ENCODE measurements at places on chromosomes 5 and 9. TPM values are rescaled to one million over a fixed set of nuclear protein-coding genes. Genes with fewer than 3 reads are reported as not detected.

DNA sequence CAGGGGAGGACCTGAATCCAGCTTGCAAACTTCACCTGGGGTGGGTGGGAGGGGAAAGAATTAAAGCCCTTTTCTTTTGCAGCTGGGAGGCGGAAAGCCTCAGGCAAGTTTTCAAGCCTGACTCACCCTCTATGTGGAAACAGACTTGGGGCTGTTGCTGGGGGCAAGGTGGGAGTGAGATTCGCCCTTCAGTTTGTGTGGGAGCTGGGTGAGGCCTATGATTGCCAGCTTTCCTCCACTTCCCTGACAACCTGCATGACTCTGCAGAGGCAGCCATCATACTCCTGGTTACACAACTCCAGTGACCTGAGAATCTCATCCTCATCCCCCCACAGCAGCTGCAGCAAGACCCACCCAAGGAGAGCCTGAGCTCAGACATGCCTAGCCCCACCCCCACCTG is 43.2 kb upstream of the SREK1 start:
- no peak overlapping the region for H3K4me3 ChIP-seq
- H3K36me3 ChIP-seq = no peaks in the 10 kb centered on the region
- no peak for DNase-seq
- no peaks in the 10 kb centered on the region for H3K4me1 ChIP-seq
- H3K27me3 ChIP-seq = no peaks in the 10 kb centered on the region

DNA sequence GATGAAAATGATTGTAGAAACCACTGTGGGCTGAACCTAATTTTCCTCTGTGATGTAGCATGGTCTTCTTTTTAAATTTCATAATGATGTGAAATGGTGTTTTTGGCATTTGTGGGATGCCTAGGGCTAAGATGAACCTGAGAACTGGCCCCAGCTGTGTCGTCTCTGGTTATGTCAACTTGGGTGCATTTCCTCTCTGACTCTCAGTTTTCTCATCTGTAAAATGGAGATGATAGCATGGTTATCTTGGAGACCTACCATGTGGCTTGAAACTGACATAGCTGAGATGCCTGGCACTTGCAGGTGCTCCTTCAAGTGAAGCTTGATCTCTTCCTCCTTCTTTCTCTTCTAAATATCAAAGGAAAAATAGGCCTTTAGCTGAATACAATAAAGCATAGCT is 77.8 kb downstream of the BOD1 start:
- H3K4me3 ChIP-seq = no peak overlapping the region
- no peaks in the 10 kb centered on the region for H3K36me3 ChIP-seq
- no peaks in the 10 kb centered on the region for H3K27me3 ChIP-seq
- no peak overlapping the region for H3K27ac ChIP-seq
- DNase-seq = no peak

DNA sequence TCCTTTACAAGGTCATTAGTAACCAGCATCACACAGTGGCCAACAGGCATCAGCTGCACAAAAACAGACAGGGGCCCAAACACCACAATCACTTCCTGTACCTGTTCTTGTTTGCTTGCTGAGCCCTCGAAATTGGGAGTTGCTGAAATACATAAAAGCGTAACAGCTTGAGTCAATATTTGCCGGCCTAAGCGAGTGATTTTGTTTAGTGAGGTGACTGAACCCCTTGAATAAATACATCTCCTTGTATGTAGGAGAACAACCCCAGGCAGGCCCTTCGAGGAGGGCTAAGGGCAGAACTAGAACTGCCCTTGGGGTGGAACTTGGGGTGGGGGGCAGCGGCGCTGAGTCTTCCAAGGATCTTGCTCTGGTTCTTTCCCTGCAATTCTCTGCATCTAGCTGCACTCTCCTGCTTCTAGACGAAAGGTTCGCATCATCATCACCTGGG is 502.5 kb downstream of the RASEF start:
- no peaks in the 10 kb centered on the region for H3K27me3 ChIP-seq
- no peak overlapping the region for H3K4me3 ChIP-seq
- H3K4me1 ChIP-seq = no peaks in the 10 kb centered on the region
- no peak overlapping the region for H3K27ac ChIP-seq
- no peak for DNase-seq

GRCh38 chr5:121053055-121053985 is 589.2 kb downstream of the PRR16 start:
- no peaks in the 10 kb centered on the region for H3K4me1 ChIP-seq
- H3K4me3 ChIP-seq = no peak overlapping the region
- no peaks in the 10 kb centered on the region for H3K27me3 ChIP-seq
- no peaks in the 10 kb centered on the region for H3K36me3 ChIP-seq

DNA sequence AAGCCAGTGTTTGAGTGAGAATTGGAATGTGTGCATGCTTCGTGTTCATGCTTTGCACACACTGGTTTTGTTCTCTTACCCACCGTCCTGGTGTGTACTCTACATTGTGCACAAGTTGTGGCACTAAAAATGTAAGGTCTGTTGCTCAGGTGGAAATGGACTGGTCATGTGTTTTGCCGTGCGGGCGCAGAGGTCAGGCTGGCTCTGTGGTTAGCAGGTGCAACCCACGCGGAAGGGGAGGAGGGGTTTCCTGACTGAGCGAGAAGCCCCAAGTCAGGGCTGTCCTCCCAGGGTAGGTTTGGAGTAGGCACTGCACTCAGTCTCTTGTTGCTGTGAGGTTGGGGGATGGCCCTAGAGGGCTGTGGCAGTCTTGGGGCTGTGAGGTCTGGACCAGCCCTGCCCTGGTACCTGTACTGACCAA is 86.6 kb downstream of the EHMT1 start:
- peaks cover 5% of the 10 kb centered on the region for H3K36me3 ChIP-seq
- no peak overlapping the region for H3K4me3 ChIP-seq
- no peaks in the 10 kb centered on the region for H3K27me3 ChIP-seq

DNA sequence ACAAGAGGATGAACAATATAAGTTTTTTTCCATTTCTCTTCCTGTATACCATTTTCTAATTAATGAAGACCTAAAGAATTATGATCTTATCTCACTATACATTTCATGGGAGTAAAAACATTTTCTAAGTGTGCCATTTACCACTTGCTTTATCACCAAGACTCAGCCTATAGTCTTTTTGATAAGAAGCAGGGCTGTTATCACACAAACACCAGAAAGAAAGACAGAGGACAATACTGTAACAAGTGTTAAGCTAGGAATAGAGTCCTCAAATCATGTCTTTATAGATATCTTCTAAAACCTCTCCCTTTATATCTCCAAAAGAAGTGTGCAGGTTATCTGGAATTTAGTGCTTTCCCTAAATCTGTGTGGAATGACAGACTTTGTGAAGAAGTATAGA is 119.7 kb downstream of the FAM174A start:
- no peaks in the 10 kb centered on the region for H3K36me3 ChIP-seq
- no peak overlapping the region for H3K4me3 ChIP-seq
- H3K4me1 ChIP-seq = no peaks in the 10 kb centered on the region
- no peak overlapping the region for H3K27ac ChIP-seq
- DNase-seq = no peak

DNA sequence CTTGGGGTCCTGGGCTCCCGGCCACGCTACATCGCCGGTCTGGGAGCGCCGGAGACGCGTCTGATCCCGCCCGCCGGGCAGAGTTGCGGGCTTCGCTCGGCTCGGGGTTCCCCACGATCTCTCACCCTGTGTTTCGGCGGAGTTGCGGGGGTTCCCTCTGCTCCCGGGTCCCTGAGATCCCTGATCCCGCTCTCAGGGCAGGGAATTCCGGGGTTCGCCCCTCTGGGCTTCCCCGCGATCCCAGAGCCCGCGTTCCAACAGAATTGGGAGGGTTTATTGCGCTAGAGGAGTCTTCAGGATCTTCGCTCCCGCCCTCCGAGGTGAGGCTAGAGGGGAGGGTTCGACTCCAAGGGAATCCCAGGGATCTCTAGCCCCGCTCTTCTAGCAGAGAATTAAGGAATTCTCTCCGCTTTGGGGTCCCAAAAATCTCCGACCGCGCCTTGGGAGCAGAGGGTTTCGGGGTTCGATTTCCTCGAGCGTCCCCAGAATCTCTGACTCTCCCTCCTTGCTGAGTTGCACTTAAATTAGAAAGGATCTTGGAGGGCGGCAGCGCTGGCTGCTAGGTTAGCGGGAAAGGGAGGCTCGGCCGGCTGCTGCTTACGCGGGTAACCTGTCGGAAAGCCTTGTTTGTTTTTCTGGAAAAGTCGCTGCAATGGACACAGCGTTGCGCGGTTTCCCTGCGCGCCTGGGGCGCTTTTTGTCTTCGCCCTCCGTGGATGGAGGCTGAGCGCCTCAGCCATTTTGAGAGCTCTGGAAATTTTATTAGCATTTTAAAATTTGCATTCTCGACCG is 1.3 kb downstream of the DMRT1 start:
- peak overlapping the region; percentile 26 for H3K4me3 ChIP-seq
- no peaks in the 10 kb centered on the region for H3K36me3 ChIP-seq
- peaks cover 3% of the 10 kb centered on the region for H3K4me1 ChIP-seq
- DNase-seq = no peak
- H3K27me3 ChIP-seq = peaks cover 51% of the 10 kb centered on the region
- H3K27ac ChIP-seq = no peak overlapping the region

DNA sequence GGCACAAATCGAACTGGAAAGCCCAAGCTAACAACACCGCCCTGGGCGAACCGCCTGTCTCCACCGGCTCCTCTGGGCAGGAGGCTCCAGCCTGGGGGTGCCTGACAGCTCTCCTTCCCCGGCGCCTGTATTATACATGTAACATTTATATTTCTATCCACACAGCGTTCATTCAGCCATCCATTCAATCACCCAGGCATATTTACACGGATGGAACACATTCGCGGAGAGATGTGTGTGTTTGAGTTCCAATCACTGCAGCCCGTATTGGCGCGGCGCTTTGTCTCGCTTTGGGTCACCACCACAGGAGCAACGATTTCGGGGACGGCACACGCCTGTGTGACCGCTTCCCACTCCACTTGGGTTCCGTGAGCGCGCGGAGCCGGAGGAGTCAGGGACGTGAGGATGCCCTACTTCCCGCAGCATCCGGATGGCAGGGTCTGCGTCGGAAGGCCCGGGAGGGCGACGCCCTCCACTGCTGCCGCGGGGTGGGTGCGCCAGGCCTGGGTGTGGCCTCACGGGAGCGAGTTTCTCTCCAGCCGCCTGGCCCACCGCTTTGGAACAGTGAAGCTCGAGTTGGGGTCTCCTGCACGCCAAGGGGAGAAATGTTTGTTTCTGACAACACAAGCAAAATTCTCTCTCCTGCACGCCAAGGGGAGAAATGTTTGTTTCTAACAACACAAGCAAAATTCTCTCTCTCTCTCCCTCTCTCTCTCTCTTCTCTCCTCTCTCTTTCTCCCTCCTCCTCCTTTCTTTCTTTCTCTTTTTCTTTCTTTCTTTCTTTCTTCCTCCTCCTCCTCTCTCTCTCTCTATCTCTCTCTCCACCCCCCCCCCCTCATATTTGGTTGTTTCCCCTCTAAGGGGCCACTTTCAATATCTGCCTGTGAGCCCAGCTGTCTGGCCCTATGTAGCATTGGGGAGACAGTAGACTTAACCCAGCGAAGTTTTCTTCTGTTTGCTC is 1.1 kb upstream of the SV2C start:
- H3K4me3 ChIP-seq = peak overlapping the region; percentile 53
- no peaks in the 10 kb centered on the region for H3K36me3 ChIP-seq
- DNase-seq = peak; percentile 58
- H3K27ac ChIP-seq = no peak overlapping the region

- no peaks in the 10 kb centered on the region for H3K36me3 ChIP-seq
- H3K27ac ChIP-seq = no peak overlapping the region
- no peaks in the 10 kb centered on the region for H3K27me3 ChIP-seq
- DNase-seq = no peak
Measured at GRCh38 chr9:127086771-127087170, 35.7 kb downstream of the ANGPTL2 start.

DNA sequence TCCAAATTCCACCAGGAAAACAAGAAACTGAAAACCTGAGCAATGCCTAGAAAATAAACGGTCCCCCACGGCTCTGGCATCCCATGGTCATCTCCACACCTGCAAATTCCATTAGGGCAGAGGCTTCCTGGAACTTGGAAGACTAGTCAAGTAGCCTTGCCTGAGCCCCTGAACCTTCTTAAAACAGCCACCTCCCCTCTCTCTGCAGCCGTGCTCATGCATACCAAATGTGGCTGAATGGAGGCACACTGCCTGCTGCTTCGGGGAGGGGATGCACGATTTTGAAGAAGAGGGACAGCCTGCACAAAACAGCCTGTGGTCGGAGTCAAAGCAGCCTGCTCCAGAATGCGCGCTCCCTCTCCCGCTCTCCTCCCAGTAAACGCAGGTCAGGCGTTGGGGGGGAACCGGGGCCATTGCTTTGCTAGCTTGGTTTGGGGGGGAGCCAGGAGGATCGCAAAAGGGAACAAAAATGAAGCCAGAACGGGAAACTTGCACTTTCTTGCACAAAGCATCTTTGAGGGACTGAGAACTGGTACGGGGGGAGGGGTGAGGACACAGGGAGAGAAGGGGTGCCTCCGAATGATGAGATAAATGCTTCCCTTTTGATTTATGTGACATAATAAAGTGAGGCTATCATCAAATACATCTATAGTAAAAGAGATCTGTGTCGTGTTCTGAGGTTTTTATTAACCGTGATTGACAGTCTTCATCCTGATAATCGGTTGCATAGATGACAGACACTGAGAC is at the start of gene TRPM3:
Gene TRPM3, minus strand, starts transcription at position 347 of the 747 bp plus-strand sequence. Its CDS starts 267 bp downstream, at position 80.
- H3K36me3 ChIP-seq = no peaks in the 10 kb centered on the region
- no peaks in the 10 kb centered on the region for H3K4me1 ChIP-seq
- peak within 1 kb of the TSS; percentile 64 for H3K4me3 ChIP-seq
- peak within 1 kb of the TSS; percentile 90 for H3K27ac ChIP-seq

- no peak overlapping the region for H3K4me3 ChIP-seq
- peaks cover 2% of the 10 kb centered on the region for H3K4me1 ChIP-seq
- no peak for DNase-seq
- no peaks in the 10 kb centered on the region for H3K27me3 ChIP-seq
- no peaks in the 10 kb centered on the region for H3K36me3 ChIP-seq
Measured at GRCh38 chr5:75010838-75011237, 41.5 kb downstream of the GCNT4 start.

GRCh38 chr9:129613520-129614175 is 7.3 kb downstream of the C9orf50 start:
- DNase-seq = no peak
- peaks cover 7% of the 10 kb centered on the region for H3K27me3 ChIP-seq
- no peak overlapping the region for H3K4me3 ChIP-seq
- H3K4me1 ChIP-seq = peaks cover 16% of the 10 kb centered on the region

GRCh38 chr9:7894231-7894630 is 94.7 kb upstream of the DMAC1 start:
- H3K36me3 ChIP-seq = no peaks in the 10 kb centered on the region
- no peak overlapping the region for H3K4me3 ChIP-seq
- no peak for DNase-seq
- no peaks in the 10 kb centered on the region for H3K27me3 ChIP-seq
- H3K27ac ChIP-seq = no peak overlapping the region
- no peaks in the 10 kb centered on the region for H3K4me1 ChIP-seq

DNA sequence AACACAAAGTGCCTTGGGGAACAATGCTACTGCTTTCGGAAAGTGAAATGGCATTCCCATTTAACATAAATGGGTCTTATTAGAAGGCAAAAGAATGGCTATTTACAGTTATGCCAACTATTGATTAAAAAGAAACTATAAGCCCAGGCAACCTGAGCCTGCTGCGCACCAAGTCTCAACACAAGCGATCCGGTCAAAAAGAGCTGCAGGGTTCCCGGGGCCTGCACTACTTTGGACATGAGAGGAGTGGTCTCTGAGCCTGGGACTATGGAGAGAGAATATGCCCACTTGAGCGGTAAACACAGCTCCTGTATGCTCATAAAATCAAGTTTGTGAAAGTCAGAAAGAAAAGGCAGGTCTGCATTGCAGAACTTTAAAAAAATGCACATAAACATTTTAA is 660.7 kb downstream of the EFNA5 start:
- H3K4me1 ChIP-seq = no peaks in the 10 kb centered on the region
- no peak for DNase-seq
- H3K27ac ChIP-seq = no peak overlapping the region
- H3K36me3 ChIP-seq = no peaks in the 10 kb centered on the region

Gene RXRA
- 29.4 TPM for total RNA-seq

Gene ARAP3
- total RNA-seq = 45.7 TPM

Gene PTPN3
- total RNA-seq = 3.7 TPM

Gene TAF9
- total RNA-seq = 85.4 TPM

Gene PCDHB3
- total RNA-seq = 3.4 TPM

Gene GPX8
- total RNA-seq = 55.5 TPM

Gene GARIN3
- not detected for total RNA-seq

Gene HTR4
- not detected for total RNA-seq

Measured in H1 (cell line).